ENCODE measurements at places on chromosomes 11 and 22. TPM values are rescaled to one million over a fixed set of nuclear protein-coding genes. Genes with fewer than 3 reads are reported as not detected.

Gene NXPE2
- total RNA-seq: not detected

Gene MUC5B
- total RNA-seq: 1.5 TPM

Gene OR4D11
- total RNA-seq: not detected

Gene DRD2
- total RNA-seq: not detected

Gene OR10AG1
- not detected for total RNA-seq

Gene SEC14L6
- not detected for total RNA-seq

Gene OR51I1
- total RNA-seq: not detected

Gene MAJIN
- total RNA-seq: not detected

Gene HPX
- total RNA-seq: 2.1 TPM

Gene APOBEC3H
- 9.4 TPM for total RNA-seq

Gene USP2
- 0.13 TPM for total RNA-seq

Gene MUC5AC
- total RNA-seq: not detected

Gene NAP1L4
- total RNA-seq: 128 TPM

Gene SLC25A45
- total RNA-seq: 28.6 TPM

Gene ACTN3
- 0.36 TPM for total RNA-seq

Gene H19
- 1.1 TPM for total RNA-seq
